ENCODE measurements at places on chromosomes 12 and 14. TPM values are rescaled to one million over a fixed set of nuclear protein-coding genes. Genes with fewer than 3 reads are reported as not detected.

- no peak for DNase-seq
- H3K4me1 ChIP-seq, result no peaks in the 10 kb centered on the region
- no peak overlapping the region for H3K27ac ChIP-seq
- no peaks in the 10 kb centered on the region for H3K27me3 ChIP-seq
- no peak overlapping the region for H3K4me3 ChIP-seq
Observed at GRCh38 chr12:115850957-115851356, 426.5 kb downstream of the MED13L start.

Gene MANSC4
- total RNA-seq, result not detected

Gene SERPINA3
- total RNA-seq, result 57.2 TPM

DNA sequence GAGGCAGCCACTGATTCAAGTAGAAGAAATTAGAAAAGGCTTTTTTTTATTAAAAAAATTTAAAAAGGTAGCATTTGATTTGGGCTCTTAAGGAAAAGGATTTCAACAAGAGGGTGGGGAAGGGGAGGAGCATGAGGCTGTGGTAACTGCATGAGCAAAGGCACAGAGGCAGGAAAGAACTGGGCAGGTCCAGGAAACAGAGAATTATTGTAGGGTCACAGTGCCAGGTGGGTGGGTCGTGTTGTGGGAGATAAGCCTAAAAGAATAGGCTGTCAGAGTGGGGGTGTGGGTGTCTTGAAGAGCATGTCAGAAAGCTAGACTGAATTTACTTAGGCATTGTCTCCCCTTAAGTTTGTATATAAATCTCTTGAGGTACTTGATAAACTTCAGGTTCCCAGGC, 7.8 kb downstream of the LIMA1 start:
- no peak for DNase-seq

Gene IL23A
- not detected for total RNA-seq

DNA sequence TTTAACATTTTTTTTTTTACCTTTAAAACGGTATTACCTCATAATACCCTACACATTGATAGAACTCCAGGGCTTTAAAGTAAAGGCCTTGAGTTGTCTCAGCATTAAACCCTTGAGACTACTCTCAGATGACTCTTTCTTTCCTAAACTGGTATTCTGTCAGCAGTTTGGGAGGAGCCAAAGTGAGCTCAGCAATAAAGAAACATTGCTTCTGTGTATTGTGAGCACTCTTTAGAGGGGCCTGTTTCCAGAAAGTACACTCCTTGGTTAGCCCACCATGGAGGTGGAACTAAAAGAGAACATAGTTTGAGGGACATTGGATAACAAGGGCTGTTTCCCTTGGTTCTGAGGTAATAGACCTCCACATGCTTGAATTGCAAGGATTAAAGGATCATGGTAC, 20.4 kb downstream of the MAP3K12 start:
- no peak overlapping the region for H3K27ac ChIP-seq
- no peak overlapping the region for H3K4me3 ChIP-seq
- peaks cover 94% of the 10 kb centered on the region for H3K36me3 ChIP-seq
- no peak for DNase-seq
- peaks cover 64% of the 10 kb centered on the region for H3K4me1 ChIP-seq

Gene ASB2
- total RNA-seq, result 115 TPM

DNA sequence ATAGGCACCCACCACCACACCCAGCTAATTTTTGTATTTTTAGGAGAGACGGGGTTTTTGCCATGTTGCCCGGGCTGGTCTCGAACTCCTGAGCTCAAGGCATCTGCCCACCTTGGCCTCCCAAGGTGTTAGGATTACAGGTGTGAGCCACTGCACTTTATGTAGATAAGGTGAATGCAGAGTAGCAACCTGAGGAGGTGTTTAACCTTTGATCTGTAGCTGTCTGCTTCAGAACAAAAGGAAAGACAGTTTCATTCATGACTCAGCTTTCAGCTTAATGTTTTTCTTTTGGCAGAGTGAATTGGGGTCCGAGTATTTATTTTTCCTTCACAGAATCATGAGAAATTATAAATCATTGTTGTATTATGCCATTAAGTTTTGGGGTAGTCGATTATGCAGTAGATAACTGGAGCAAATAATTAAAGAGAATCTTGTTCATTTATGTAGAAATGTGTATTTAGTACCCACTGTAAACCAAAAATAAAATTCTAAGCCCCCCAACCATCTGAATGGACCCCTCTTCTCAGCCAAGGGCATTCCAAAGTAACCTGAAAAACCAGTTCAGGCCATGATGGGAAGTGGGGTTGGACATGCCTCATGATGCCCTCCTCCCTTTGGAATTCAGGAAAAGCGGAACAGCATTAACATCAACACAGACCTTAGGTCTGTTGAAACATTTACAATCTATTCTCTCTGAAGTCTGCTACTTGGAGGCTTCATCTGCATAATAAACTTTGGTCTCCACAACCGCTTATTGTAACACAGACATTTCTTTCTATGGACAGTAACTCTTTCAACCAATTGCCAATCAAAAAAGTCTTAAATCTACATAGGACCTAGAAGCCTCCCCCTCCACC, 10.7 kb upstream of the STX2 start:
- no peaks in the 10 kb centered on the region for H3K4me1 ChIP-seq
- no peak for DNase-seq
- no peak overlapping the region for H3K27ac ChIP-seq
- no peaks in the 10 kb centered on the region for H3K27me3 ChIP-seq

DNA sequence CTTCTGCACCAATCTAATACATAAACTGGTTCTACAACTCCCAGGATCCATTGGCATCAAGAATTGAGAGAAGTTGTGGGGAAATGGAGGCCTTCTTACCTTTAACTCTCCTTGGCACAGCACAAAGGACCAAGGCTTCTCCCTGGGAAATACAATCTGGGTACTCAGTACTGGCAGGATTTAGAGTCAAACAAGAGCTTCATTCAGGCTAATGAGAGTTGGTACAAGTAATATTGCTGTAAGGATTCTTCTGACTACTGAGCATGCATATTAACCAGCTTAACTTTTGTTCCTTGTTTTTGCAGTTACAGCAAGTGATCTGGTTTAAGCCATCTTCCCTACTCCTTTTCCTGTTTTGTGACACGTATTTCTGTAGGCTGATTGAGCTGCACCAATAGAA, 76.2 kb upstream of the FERMT2 start:
- no peaks in the 10 kb centered on the region for H3K4me1 ChIP-seq
- H3K4me3 ChIP-seq, result no peak overlapping the region

Gene KCNH3
- 0.19 TPM for total RNA-seq

Gene PTPRR
- 0.51 TPM for total RNA-seq

GRCh38 chr14:23439107-23439835, 3.8 kb upstream of the MYH7 start:
- peaks cover 72% of the 10 kb centered on the region for H3K4me1 ChIP-seq
- H3K36me3 ChIP-seq, result no peaks in the 10 kb centered on the region
- no peak overlapping the region for H3K4me3 ChIP-seq
- DNase-seq, result peak; percentile 26

DNA sequence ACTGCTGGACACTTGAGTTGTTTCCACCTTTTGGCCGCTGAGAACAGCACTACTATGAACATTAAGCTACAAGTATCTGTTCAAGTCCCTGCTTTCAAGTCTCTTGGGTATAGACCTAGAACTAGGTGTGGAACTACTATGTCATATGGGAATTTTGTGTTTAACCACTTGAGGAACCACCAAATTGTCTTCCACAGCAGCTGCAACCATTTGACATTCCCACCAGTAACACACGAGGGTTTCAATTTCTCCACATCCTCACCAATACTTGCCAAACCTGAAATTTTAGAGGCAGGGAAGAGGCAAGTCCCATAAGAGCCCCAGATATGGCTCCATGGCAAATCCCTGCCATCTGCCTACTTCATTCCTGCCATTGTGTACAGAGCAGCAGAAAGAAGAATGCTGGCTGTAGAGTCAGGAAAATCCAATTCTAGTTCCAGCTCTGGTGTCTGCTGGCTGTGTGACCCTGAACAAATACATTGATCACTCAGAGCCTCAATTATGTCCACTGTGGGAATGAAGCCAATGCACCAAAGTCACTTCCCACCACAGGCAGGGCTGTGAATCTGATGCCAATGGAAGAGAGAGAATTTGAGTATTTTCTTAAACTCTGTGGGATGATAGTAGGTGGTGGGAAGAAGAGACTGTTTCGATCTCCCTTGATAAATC, 17.8 kb downstream of the PITPNM2 start:
- DNase-seq, result no peak
- H3K27ac ChIP-seq, result peak overlapping the region; percentile 85
- no peak overlapping the region for H3K4me3 ChIP-seq
- H3K27me3 ChIP-seq, result no peaks in the 10 kb centered on the region

- no peaks in the 10 kb centered on the region for H3K4me1 ChIP-seq
- no peak for DNase-seq
- no peak overlapping the region for H3K27ac ChIP-seq
- no peak overlapping the region for H3K4me3 ChIP-seq
- H3K36me3 ChIP-seq, result no peaks in the 10 kb centered on the region
- no peaks in the 10 kb centered on the region for H3K27me3 ChIP-seq
Observed at GRCh38 chr12:88255847-88256246, 113.7 kb downstream of the TMTC3 start.

- no peak for DNase-seq
- no peaks in the 10 kb centered on the region for H3K27me3 ChIP-seq
- no peak overlapping the region for H3K27ac ChIP-seq
- no peaks in the 10 kb centered on the region for H3K36me3 ChIP-seq
- no peak overlapping the region for H3K4me3 ChIP-seq
- no peaks in the 10 kb centered on the region for H3K4me1 ChIP-seq
Observed at GRCh38 chr14:83764656-83765599, 1765.0 kb upstream of the FLRT2 start.

- DNase-seq, result peak; percentile 79
- peaks cover 53% of the 10 kb centered on the region for H3K4me1 ChIP-seq
- peak overlapping the region; percentile 58 for H3K27ac ChIP-seq
- H3K27me3 ChIP-seq, result no peaks in the 10 kb centered on the region
Observed at GRCh38 chr12:52151837-52152783, 39.7 kb downstream of the KRT80 start.

DNA sequence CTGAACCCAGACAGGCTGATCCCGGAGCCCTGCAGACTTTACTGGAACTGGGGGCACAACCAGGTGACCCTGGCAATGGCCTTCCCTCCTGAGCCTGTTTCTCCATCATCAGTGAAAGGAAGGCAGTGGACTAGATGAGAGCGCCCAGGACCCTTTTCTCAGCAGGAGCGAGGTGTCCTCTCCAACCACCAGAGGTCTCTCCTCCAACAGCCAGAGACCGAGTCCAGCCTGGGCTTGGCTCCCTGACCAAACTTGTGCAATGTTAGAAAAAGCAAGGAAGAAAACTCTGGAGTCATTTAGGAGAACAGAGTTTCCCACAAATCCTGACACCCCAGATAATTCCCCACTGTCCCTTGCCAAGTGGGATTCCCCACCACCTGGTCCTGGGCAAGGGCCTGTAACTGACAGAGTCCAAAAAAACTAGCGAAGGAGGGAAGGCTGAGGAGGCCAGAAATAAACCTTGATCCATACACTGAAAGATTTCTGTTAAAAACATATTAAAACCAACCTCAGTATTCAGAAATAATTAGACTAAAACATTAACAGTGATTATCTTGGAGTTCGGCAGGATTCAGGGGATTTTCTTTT, 9.0 kb downstream of the RPS6KL1 start:
- peak overlapping the region; percentile 55 for H3K27ac ChIP-seq
- no peaks in the 10 kb centered on the region for H3K4me1 ChIP-seq
- peak; percentile 84 for DNase-seq

DNA sequence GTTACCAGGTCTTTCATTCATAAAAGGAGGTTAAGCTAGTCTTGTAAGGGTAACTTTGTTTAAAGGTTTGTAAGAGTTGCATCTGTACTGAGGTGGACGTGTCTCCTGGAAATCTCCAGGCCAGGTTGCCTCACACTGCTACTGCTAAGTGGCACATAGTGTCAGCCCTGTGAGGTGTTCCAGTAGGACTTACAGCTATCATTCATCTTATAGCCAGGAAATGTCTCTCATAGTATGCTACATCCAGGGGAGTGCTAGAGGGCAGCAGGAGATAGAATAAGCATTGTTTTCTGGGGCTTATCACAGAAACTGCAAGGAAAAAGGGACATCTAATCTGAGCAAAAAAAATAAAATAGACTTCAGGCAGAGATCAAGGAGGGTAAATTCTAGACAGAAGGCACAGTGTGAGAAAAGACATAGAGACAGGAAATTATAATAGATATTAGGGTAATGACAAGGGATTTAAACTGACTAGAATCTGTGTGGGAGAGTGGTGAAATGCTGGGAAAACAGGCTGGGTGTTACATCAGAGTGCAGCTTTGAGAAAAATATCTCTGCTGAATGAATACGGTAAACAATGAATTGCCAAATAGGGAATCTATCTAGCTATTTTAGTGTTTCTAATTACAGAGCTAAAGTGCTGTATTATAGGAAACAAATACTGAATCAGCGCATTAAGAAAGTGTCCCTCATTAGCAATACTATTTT, 205.1 kb upstream of the ABCD2 start:
- no peak overlapping the region for H3K27ac ChIP-seq
- no peak for DNase-seq
- H3K4me3 ChIP-seq, result no peak overlapping the region
- H3K36me3 ChIP-seq, result no peaks in the 10 kb centered on the region
- no peaks in the 10 kb centered on the region for H3K4me1 ChIP-seq
- H3K27me3 ChIP-seq, result no peaks in the 10 kb centered on the region

Gene MYH6
- 13,240 TPM for total RNA-seq

DNA sequence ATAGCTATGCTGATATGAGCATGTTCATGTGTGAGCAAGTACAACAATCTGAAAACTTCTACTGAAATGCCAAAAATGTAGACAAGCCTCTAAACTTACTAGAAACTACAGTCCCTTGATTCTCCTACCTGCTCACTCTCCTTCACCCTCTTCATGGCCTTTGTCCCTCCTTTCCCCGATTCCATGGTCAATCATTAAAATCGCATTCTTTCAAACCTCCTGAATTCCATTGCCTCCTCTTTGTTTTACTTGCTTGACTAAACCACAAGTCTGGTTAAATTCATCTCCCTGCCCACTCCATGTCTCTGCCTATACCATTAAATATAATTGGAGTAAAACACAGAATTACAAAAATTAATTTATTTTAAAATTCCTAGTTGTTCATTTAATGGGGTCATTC, 33.0 kb upstream of the SSTR1 start:
- no peak overlapping the region for H3K27ac ChIP-seq
- no peak for DNase-seq
- no peaks in the 10 kb centered on the region for H3K27me3 ChIP-seq
- no peak overlapping the region for H3K4me3 ChIP-seq
- no peaks in the 10 kb centered on the region for H3K36me3 ChIP-seq

GRCh38 chr14:81619816-81620215, 86.2 kb upstream of the SEL1L start:
- DNase-seq, result no peak
- no peaks in the 10 kb centered on the region for H3K36me3 ChIP-seq
- no peak overlapping the region for H3K27ac ChIP-seq
- no peaks in the 10 kb centered on the region for H3K4me1 ChIP-seq
- H3K4me3 ChIP-seq, result no peak overlapping the region
- H3K27me3 ChIP-seq, result no peaks in the 10 kb centered on the region
